Activated CD8-positive, alpha-beta memory T cell treated with anti-CD3 and anti-CD28 coated beads for 48 hours (primary cell): ENCODE measurements at places on chromosomes 12 and 14.

DNA sequence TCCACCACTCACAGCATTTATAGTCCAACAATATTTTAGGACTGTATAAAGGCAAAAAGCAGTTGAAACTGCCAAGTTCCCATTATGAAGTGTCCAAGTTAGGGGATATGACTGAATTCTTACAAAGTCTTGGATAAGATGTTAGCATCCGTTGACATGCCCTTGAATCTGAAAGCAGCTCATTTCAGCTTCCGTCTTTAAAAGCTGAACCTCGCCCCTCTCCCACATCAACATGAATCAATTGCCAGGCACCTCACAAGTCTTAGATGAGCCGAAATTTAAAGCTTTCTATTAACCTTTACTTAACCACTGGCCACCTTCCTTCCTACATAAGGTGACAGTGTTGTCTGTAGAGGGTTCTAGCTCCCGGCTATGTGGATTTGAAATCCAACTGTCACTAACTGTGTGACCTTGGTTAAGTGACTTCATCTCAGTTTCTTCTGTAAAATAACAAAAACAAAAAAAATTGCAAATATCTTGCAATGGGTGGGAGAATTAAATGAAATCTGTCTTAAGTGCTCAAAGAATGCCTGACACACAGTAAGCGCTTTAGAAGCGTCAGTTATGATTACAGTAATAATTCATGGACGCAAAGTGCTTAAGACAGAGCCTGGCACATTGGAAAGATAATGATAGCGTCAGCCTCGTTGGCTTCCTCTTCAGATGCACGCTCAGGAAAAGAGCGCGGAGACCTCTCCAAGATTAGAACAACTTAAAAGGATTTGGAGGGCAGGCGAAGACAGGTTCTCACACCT, 1.2 kb downstream of the PPP1CC start:
- DNase-seq, result no peak

GRCh38 chr14:98770151-98770550, 501.8 kb downstream of the BCL11B start:
- DNase-seq, result no peak

DNA sequence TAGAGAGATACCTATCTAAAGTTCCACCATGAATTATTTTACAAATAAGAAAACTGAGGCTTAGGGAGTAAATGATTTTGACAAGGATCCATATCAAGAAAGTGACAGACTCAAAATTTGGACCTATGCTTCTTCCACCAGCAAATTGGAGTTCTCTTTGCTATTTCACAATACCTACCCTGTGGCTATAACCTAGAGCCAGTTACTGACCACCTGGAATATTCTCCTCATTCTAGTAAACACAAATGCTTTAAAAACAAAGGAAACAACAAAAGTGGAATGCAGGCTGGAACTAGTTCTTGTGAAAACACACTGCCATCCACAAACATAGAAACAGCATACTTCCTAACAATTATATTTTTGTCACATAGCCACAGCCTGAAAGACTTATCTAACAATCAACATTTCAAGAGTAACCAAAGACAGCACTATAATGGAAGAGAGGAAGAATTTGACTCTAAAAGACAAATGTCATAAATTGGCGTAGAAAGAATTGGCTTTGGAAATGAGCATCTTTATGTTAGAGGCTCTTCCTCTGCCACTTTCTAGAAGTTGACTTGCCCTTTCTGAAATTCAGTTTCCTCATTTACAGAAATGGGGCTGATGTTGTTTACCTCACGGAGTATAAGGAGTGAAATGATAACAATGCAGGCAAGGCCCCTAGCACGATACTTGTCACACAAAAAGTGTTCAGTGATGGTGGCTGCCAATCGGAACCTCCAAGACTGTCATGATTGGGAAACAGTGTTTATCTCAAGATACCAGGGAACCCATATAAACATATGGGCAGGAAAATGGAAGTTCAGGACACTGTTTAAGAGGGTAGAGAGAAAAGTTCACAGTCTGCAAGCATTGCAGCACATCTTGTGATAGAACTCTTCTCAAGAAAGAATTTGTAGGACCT, 138.6 kb upstream of the LGR5 start:
- DNase-seq, result no peak

- DNase-seq, result no peak
Measured at GRCh38 chr12:102114212-102114611, 5.7 kb downstream of the NUP37 start.

DNA sequence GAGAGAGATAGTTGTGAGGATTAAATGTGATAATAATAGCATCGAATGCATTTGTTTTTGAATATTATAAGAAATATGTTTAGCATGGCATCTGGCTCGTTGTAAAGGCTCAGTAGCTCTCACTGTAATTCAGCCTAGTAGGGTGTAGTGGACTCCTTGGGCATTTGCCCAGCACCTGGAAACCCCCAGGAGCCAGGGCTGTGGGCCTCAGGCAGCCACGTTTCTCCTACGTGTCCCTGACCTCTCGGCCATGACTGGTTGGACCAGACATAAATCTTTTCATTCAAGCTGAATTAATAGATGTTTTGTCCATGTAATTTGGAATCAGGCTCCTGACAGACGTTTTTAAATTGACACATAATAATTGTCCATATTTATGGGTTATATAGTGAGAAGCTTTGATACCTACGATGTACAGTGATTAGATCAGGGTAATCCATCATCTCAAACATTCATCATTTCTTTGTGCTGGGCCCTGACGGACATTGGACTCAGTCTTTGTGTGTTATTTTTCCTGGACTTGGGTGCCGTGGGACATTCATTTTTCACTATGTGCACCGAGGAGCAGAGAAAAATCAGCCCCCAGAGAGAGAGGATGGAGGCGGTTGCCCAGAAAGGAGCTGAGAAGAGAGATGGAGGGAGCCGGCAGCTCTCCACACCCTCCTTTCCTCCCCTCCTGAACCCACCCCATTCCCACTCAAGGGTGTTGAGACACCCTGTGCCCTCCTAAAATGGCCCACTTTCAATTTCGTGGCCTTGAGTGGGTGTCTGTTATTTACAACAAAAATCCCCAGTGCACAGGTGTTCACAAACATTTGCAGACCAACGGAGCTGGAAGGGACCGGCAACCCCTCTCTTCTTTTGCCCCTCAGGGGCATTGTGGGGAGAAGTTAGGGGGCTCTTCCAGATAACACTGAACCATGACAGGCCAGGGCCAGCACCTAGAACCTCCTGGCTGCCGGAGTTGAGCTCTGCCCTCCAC, 296.4 kb downstream of the DPF3 start:
- DNase-seq, result no peak

DNA sequence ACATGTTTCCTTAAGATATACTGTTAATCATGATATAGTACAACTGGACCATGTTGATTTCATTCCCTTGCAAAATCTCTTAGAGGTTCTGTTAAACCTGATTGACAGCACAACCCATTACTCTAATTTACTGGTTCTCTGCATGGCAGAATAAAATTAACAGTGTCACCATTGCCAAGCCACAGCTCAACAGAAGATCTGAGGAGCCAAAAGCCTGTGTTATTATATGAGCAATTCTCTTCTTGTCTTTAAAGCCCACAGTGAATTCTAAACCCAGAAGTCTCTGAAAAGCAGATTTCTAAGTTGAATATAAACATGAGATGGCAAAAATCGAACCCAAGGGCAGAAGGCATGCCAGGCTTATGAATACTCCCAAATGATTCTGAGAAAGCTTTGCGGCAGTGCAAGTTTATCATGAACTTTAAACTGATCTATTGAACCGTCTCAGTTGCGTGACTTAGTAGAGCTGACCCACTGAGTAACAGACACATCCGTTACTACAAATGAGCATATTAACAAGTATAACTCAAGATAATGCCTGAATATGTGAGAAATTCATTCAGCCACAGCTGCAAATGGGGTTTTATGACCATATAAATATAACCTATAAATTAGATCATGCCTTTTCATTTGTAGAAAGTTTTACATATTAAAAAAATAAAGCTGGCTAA, 78.2 kb downstream of the IPO8 start:
- no peak for DNase-seq

DNA sequence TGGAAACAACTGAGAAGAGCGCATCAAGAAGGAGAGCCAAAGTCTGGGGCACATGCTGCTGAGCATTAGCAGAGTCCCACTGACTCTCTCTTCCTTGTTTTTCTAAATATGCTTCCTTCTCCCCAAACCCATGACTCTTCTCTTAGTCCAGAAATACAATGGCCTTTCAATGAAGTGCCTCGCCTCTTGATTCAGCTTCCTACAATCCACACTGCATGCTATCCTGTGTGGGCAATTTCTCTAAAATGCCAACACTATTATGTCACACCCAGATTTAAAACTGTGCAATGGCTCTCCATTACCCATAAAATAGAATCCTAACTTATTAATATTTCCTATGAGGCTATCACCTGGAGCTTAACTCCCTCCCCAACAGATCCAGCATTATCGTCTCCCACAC, 198.6 kb downstream of the RPAP3 start:
- no peak for DNase-seq
